ENCODE measurements at places on chromosomes 6 and 20.

DNA sequence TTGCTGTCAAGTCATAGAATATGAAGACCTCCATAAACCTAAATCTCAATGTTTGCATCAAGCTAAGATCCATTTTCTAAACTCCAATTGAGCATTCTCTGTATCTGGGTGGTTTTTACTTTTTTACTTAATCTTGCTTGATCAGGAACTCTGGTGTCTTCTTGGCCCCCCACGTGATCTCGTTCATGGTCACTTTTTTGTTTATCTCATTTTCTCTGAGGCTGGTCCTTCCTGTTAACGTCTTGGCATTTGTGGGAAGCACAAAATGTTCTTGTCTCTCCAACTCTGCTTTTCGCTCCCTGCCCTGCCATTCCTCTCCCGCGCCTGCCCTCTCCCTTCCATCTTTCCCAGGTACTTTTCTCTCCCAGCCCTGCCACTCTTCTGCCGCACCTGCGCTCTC is 14.0 kb upstream of the MAPRE1 start:
- no peak for DNase-seq

GRCh38 chr20:63036291-63036690 is 29.5 kb upstream of the BHLHE23 start:
- DNase-seq, result peak; percentile 21

DNA sequence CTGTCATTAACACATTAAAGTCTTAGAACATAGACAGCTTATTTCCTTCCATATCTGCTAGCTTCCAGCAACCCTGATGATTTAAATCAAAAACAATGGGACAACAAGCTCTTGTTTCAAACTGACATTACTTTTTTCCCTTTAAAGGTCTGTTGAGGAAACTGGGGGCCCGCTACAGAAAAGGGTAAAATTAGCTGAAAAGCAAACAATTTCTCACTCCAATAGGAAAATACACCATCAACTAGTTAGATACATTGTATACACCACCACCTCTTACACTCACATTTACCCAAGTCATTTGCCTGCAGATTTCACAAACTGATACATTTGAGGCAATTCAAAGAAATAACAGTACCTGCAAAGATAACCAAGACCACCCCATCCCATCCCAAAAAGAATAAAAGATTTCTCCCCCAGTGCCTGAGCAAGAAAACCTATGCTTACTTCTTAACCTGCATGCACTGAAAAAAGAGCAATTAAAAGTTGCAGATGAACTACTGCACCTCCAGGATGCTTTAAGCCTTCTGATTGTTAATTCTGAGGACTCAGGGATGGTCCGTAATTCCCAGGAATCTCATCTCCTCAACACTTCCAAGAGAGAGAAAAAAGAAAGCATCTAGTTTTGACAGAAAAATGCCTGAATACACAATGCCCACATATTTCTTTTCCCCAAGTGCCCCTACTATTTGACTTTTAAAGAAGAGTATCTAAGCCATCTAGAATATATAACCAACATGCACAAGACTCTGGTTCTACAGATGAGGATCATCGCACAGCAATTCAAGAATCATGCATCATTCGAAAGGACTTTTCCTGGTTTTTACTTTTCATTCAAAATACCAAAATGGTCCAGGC is 5.6 kb downstream of the ZMYND8 start:
- DNase-seq, result peak; percentile 5

- no peak for DNase-seq
These were observed 251.9 kb downstream of the UST start for GRCh38 chr6:148998704-148999103.

DNA sequence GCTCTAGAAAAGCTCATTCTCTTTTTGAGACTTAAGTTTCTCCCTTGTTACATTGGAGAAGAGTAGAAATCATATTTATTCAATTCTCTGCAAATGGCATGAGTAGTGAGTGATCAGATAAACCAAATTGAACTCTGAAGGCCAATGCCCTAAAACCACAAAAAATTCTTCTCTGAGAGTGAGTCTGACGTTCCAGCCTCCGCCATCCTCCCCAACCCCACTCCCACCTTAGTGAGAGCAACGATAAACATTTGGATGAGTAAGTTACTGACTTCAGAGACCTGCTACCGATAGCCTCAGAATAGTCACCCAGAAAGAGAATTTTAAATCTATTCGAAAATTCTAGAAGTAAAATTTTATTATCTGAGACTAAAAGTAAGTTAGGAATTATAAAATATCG is 94.6 kb downstream of the TFAP2A start:
- DNase-seq, result no peak

GRCh38 chr6:169720207-169720855 is 4.0 kb downstream of the PHF10 start:
- DNase-seq, result no peak

DNA sequence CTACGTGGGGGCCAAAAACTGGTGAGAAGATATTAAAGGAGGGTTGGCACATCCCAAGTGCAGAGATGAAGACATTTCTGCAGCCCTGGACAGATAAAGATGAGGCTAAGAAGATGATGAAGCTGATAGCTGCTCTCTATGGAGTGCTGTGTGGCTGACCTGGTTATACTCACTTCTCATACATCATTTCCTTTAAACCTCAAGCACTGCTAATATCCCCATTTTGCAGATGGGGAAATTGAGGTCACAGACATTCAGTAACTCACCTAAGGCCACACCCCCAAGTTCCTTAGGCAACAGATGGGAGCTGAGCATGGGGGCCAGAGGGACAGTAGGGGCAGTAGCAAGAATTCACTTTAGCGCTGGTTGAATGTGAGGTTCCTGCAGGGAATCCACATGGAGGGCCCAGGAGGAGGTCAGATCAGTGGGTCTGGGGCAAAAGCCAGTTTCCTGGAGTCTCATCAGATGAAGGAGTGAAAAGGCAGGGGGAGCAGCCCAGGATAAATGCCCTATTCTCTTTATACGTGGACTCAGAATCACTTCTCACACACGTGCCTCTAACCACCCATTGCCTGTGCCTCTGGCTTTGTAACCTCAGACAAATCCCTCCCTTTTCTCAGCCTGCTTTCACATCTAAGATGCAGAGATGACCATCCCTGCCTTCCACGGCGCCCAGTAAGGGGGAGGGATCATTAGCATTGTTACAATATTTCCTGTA is 125.8 kb downstream of the NFATC2 start:
- no peak for DNase-seq

- peak; percentile 93 for DNase-seq
These were observed 505.0 kb upstream of the SLC35B3 start for GRCh38 chr6:8940356-8940755.

- no peak for DNase-seq
These were observed 45.8 kb downstream of the ZMYND8 start for GRCh38 chr20:47310729-47311128.

DNA sequence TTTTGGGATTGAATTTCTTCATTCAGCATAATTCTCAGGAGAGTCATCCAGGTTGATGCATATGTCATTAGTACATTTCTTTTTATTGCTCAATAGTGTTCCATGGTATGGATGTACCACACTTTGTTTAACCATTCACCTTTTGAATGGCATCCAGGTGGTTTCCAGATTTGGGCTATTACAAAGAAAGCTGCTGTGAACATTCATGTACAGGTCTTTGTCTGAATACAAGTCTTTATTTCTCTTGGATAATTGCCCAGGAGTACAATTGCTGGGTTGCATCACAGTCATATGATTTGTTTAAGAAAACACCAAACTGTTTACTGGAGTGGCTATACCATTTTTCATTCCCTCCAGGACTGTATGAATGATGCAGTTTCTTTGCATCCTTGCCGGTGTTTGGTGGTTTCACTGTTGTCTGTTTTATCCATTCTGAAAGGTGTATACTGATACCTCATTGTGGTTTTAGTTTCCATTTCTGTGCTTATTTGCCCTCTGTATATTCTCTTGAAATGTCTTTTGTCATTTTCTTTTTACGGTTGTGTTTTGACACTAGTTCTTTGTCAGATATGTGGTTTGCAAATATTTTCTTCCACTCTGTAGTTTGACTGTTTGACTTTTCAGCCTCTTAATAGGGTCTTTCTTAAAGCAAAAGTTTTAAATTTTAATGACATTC is 8.8 kb downstream of the CDKAL1 start:
- DNase-seq, result peak; percentile 91

DNA sequence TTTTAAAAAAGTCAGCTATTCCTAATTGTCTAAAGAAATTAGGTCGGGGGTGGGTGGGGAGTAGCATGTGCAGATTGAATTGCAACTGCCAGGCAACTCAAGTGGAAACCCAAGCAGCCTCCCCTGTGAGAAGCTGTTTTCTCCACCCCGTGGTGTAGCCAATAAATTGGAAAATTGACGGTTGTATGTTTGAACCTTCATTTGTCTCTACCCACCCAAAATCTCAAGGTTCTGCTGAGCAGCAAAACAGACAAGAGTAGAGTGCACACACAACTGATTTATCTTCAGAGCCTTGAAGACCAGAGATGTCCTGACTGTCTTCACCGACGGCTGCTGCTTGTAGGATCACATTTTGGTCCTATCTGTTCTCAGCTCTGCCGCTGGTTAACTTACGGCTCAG is 88.5 kb downstream of the DTD1 start:
- DNase-seq, result peak; percentile 69

- peak; percentile 80 for DNase-seq
These were observed 532 bp upstream of the PM20D2 start for GRCh38 chr6:89145091-89145955.

DNA sequence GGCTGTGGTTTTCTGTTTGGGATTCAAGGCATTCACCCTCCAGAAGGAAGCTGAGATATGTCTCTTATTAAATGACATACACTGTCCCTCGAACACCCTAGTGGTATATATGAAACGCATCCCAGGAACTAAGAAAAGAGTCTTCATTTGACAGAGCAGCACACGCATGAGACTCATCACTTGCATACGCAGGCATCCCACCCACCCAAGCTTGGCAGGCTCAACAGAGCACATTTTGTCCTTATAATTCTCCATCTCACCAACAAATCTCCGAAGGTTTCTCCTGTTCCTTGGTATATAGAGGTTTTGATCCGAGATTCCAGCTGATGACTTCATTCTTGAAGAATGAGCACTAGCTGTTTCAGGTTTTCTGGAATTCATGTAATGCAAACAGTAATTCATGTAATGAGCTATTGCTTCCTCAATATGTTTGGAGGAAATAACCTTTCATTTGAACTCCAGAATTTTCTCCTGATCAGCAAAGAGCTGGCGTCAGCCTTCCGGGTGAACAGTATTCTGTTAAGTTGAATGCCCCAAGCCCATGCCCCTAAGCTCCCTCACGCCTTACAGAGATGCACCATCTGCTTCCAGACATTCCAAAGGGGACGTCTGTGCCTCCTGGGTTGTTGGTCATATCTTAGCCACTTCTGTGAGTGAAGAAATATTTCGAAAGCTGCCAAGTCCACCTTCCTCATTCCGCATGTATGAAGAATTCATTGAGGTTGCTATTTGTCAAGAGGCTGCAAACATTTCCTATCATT is 66.0 kb upstream of the CDH4 start:
- DNase-seq, result no peak

GRCh38 chr6:147941143-147941542 is 401.5 kb upstream of the SASH1 start:
- DNase-seq, result peak; percentile 38

GRCh38 chr6:151096691-151097606 is 142.8 kb upstream of the AKAP12 start:
- no peak for DNase-seq

GRCh38 chr6:116352515-116353471 is 18.0 kb upstream of the DSE start:
- DNase-seq, result no peak

DNA sequence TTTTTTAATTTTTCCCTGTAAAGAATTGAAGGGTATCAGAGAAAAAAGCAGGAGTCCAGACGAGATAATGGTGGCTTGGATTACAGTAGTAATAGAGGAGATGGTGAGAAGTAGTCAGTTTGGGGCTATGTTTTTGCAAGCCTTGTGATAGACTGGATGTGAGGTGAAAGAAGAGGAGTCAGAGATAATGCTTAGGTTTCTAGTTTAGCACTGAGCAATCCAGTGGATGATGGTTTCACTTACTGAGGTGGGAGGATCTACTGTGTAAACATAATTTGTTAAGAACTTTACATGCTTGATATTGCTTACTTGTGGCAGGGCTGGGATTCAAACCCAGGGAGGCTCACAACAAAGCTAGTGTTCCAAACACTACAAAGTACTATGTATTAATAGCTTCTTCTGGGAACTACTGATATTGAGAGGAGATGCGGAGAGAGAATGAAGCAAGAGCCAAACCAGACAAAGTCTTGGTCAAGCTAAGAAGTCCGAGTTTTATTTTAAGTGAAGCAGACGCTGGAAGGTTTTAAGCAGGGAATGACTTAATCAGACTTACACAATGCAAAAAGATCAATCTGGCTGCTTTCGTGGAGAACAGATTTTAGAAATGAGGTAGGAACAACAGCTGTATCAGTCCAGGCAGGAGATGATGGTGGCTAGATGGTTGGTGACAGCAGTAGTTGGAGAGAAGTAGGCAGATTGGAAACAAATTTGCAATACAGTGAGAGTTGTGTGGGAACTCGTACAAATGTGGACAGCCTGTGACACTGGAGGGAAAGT is 58.0 kb downstream of the ZFAND3 start:
- DNase-seq, result peak; percentile 45
